ENCODE measurements at places on chromosomes 4 and X.
A peak's percentile ranks its signal among the peaks of the same experiment; 100 is the strongest.

DNA sequence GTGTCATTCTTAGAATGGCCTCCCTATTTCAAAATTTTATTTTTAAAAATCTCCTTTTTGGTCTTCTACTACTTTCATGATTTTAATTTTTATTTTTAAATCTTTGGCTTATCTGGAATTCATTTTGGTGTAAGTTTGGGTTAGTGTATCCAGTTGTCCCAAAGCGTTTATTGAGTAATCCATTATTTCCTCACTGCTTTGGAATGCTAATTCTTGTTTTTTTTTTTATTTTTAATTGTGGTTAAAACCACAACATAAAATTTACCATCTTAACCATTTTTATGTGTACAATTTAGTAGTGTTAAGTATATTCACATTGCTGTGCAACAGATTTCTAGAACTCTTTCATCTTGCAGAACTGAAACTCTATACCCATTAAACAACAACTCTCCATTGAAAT, 8.7 kb downstream of the CITED1 start:
- no peak for DNase-seq

- DNase-seq, result no peak
Observed at GRCh38 chr4:128698386-128698785, 111.1 kb upstream of the JADE1 start.

DNA sequence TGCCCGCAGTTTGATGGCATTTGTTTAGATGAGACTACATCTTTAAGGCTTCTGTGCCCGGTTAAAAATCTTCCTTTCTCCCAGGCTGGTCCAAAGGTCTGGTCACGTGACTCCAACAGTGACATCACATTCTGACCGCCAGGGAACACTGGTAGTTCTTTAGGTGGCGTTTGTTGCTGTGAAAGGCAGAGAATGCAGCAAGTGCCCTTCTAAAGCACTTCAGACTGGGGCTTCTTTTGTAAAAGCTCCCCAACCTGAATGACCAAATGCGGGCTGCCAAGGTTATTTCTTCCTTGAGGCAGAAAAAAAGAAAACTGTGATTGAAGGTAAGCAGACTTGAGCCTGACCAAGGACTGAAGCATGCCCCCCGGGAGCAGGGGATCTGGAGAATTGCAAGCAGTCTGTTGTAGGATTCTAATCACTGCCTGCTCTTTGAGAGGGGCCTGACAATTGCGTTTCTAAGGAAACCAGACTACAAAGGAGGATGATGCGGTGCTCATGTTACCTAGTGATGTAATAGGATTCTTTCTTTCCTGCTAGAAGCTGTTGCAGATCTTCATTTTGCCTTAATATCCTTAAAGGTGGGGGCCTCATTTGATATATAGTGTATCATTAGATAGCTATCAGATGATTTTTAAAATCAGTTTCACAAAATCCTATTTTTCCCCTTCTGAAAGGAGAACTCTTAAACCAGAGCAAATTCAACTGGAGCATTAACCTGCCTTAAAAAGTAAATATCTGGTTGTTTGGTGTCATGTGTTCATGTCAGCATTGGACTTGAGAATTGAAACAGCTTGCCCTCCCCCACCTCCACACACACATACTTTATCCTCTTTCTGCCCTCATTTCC, 133.1 kb downstream of the AKAP4 start:
- no peak for DNase-seq

DNA sequence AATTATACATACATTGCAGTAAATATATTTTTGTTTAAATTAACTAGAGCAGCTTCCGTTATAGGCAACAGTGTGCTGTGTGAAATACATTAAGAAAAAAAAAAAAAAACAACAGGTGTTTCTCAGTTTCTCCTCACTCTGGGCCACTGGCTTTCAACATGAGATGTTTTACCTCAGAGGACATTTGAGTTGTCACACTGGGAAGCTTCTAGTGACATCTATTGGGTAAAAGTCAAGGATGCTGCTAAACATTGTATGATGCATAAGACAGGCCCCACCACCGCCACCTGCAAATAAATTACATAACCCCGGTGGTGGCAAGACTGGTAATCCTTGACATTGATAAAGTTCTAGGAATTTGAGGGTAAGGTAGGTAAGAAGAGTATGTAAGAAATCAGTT, 1512.2 kb downstream of the C4orf33 start:
- no peak for DNase-seq

DNA sequence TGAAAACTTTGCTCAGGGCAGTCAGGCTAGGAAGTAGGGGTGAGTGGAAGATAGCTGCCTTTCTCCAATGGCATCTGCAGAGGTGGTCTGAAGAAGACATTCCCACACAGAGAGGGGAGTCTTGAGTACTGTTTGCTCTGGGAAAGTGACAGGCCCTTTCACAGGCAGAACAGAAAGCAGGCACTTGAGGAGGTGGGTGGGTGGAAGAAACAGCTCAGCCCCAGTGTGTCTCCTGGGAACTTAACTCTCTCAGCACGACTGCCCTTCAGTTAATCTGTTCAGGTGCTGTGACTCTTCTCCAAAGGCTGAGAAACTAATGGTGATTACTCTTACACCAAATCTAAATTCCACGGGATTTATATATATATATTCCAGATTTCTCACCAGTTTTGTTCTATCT, 28.3 kb downstream of the ENOPH1 start:
- no peak for DNase-seq

DNA sequence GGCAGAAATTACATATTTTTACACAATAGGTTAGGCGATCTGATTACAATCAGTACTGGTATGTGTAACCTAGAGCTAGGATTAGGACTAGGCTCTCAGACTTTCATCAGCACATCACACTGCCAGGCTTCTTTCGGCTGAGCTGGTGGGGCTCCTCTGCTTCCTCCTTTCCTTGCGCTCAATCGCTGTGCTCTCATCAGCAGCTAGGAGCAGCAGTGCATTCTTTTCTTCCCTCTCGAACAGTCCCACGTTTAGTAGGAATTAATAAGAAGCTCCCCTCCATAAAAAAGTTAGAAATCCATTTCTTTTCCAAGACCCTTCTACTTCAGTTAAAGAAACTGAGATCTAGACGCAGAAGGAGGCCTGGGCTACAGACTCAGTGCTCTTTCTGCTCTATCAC, 350.4 kb downstream of the SPRY1 start:
- no peak for DNase-seq

- DNase-seq, result peak; percentile 14
Observed at GRCh38 chr4:2135083-2135482, 76.0 kb downstream of the NAT8L start.

Measured in glomerular endothelial cell (primary cell).